ENCODE measurements at places on chromosomes 3 and 15. TPM values are rescaled to one million over a fixed set of nuclear protein-coding genes. Genes with fewer than 3 reads are reported as not detected.

GRCh38 chr3:133925960-133926735 lies 30.5 kb upstream of the RAB6B start:
- no peaks in the 10 kb centered on the region for H3K27me3 ChIP-seq
- H3K36me3 ChIP-seq = no peaks in the 10 kb centered on the region
- H3K27ac ChIP-seq = no peak overlapping the region
- H3K4me3 ChIP-seq = no peak overlapping the region

DNA sequence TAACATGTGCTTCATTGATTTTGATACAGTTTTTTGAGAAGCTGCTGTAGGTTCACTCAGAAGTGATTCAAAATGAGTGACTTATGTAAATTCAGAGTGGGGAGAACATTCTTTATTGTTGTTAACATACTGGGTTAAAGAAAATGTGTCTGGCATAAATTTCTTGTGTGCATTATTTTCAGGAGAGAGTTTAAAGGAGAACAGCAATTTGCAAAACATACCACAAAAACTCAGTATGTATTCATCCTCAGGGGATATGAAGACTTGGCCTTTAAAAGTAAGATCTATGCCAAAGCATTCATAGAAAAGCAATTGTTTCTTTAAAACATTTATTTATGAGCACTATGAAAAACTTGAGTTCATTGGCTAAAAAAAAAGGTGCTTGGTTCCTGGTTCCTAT lies 1089.8 kb downstream of the ROBO2 start:
- no peak for DNase-seq
- no peak overlapping the region for H3K4me3 ChIP-seq
- H3K27ac ChIP-seq = no peak overlapping the region
- H3K4me1 ChIP-seq = no peaks in the 10 kb centered on the region

DNA sequence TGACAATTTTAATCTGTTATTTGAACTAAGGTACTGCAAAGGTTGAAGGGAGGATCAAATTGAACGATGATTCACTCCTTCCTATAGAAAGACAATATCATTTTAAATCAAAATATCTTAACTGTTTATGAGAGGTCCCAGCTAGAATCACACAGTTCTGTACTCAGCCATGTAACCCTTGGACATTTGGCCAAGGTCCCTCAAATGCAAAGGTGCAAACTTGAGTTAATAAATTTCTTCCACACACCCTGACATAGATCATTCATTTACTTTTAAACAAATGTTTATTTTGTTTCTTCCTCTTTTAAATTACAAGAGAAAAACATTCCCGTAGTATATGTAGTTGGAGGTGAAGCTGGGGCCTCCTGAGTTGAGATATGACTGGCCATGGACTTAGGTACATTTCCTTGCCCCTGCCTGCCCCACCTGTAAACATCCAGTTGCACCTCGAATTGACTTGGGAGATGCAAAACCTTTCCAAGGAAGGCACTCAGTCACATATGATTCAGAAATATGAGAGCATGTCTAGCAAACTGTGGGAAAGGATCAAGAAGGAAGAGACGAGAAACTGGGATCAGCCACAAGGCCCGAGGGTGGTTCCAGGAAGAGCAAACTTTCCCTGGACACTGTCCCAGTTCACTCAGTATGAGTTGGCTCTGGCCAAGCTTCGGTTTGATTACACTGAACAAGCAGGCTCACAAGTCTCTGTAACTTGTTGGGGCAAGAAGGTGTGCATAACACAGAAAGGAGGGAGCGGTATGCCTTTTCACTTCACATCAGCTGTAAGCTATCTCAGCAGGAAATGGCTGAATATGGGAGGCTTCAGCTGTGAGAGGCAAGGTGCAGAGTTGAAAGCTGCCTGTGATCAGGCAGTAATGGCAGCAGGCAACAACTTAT lies 6.7 kb downstream of the TNFSF10 start:
- H3K36me3 ChIP-seq = no peaks in the 10 kb centered on the region
- no peaks in the 10 kb centered on the region for H3K27me3 ChIP-seq
- H3K4me1 ChIP-seq = peaks cover 65% of the 10 kb centered on the region
- DNase-seq = no peak

Gene DUOXA1
- total RNA-seq = 0.91 TPM
